Globus pallidus (tissue), 1 donor: ENCODE measurements at places on chromosomes 2 and 18.

GRCh38 chr2:58702302-58702885 is 461.3 kb upstream of the FANCL start:
- DNase-seq, result no peak

GRCh38 chr2:62114564-62114963 is 81.4 kb upstream of the B3GNT2 start:
- peak; percentile 17 for DNase-seq

GRCh38 chr2:219951099-219951498 is 323.7 kb downstream of the SLC4A3 start:
- DNase-seq, result no peak

DNA sequence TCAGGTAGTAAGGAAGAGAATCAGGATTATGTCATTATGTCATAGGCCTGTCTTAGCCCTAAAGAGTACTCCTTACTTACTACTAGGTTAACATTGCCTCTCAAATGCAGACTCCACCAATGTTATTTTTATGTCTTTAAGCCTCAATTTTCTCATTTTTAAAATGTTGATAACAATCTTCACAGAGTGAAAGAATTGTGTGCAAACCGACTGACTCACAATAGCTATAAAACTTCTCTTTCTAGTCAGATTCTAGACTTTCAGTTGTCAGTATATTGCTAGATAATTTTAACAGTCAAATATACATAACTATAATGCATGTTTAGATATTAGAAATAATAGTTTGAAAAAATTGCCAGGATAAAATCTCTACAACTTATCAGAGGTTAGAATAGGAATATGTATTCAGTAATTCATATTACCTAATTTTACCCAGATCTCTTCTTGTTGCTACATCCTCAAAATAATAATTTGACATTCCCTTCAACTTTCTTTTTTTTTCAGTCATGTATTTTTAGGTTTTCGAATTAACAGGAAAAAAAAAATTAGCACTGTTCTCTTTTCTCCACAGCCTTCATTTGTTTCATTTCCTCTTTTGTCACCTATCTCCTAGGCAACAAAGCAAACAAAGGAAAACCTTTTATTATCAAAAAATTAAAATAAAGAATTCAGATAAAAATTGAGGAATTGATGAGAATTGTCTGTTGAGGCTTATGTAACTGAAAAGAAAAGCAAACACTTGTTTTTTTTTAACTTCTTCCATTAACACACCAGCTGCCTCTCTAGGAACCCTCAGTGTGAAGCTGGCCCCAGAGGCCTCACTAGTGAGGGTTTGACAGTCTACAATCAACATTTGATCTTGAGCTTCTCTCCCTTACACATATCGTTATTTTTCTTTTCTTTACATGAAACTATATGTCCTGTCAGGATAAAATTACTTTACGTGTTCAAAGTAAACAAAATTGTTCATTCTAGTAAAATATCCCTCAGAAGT is 279.0 kb downstream of the CALCRL start:
- DNase-seq, result no peak

- no peak for DNase-seq
These were observed 7.0 kb downstream of the ZBTB14 start for GRCh38 chr18:5288517-5288935.

DNA sequence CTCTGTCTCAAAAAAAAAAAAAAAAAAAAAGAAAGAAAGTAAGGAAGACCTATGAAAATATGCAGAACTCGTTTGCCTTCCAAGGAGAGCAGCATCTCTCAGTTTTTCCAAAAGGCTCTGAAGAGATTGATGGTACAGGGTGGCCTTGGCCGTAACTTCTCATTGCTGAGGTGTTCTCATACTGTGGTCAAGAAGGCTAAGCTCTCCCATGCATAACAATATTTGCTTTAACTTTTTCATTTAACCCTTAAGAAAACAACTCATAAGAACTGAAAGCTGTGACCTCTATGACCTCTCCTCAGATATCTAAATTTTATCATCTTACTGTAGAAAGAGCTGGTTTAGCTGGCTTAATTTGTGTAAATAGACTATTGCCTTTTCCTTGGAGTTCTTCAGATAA is 37.1 kb upstream of the GATA6 start:
- DNase-seq, result no peak

GRCh38 chr2:56008661-56009431 is 85.3 kb upstream of the EFEMP1 start:
- DNase-seq, result peak; percentile 92
